ENCODE measurements at places on chromosomes 6 and 20. TPM values are rescaled to one million over a fixed set of nuclear protein-coding genes. Genes with fewer than 3 reads are reported as not detected.

The BHLHE23 gene
- total RNA-seq = not detected

The EPM2A gene
- 73.6 TPM for total RNA-seq

The ZC2HC1B gene
- 0.56 TPM for total RNA-seq

The CALHM6 gene
- total RNA-seq = 0.61 TPM

The SNHG17 gene
- 7.2 TPM for total RNA-seq

The TRIM40 gene
- total RNA-seq = not detected

The ADTRP gene
- total RNA-seq = not detected

The NT5DC1 gene
- 26.9 TPM for total RNA-seq

The RIMS1 gene
- total RNA-seq = 1.6 TPM

The C20orf204 gene
- total RNA-seq = 0.69 TPM

The CGA gene
- not detected for total RNA-seq

The PNPLA1 gene
- total RNA-seq = not detected

The NFATC2 gene
- total RNA-seq = 2.3 TPM

The ANKEF1 gene
- 2.7 TPM for total RNA-seq

The MPIG6B gene
- total RNA-seq = 0.30 TPM

The TBXT gene
- total RNA-seq = not detected

The EYA4 gene
- 39.0 TPM for total RNA-seq

The CNKSR3 gene
- total RNA-seq = 4.2 TPM

The APCDD1L gene
- total RNA-seq = 0.15 TPM
